ENCODE measurements at places on chromosomes 5 and 9. TPM values are rescaled to one million over a fixed set of nuclear protein-coding genes. Genes with fewer than 3 reads are reported as not detected.

Gene IFNA21
- not detected for total RNA-seq

Gene CDH6
- total RNA-seq, result 36.2 TPM

Gene KCNV2
- 134 TPM for total RNA-seq

Gene GM2A
- 21.9 TPM for total RNA-seq

Gene ISCA1
- 72.2 TPM for total RNA-seq

Gene RLN2
- total RNA-seq, result not detected

Gene TAL2
- total RNA-seq, result 12.0 TPM

Gene NDST1
- total RNA-seq, result 100 TPM

Gene C8G
- not detected for total RNA-seq

Gene PCDHB3
- total RNA-seq, result 10.6 TPM

Gene FAM221B
- not detected for total RNA-seq

Gene MAMDC2
- 20.3 TPM for total RNA-seq

Gene HSD17B3
- 0.82 TPM for total RNA-seq

Gene RASEF
- 2.8 TPM for total RNA-seq

Gene NOP16
- total RNA-seq, result 4.5 TPM

Gene PRR7
- 4.8 TPM for total RNA-seq

Gene COL15A1
- total RNA-seq, result 92.2 TPM

Gene PCA3
- 0.27 TPM for total RNA-seq

Gene FXN
- 6.0 TPM for total RNA-seq

Gene AHRR
- total RNA-seq, result 11.5 TPM

Gene DOCK8
- 33.6 TPM for total RNA-seq

Gene JAKMIP2
- total RNA-seq, result 18.3 TPM

Gene SUSD3
- total RNA-seq, result 2.4 TPM

Gene ANKRD34B
- total RNA-seq, result not detected

Gene TRIM36
- 32.7 TPM for total RNA-seq

Gene LAMC3
- 9.9 TPM for total RNA-seq
